ENCODE measurements at places on chromosomes 12 and 14.

DNA sequence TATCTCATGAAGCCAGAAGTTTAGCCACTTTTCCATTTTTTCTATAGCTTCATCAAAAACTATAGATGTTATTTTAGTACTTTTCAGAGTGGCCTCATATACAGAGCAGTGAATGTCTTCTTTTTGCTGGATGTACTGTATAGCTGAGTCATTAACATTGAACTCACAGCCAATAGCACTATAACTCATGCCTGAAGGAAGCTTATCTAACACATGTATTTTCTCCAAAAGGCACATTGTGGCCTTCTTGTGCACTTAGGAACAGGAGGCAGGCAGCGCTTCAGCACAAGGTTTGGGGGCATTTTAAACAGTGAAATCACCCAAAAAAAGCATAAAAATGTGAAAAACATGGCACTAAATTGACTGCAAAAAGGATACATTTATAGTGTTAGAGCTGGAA, 336.8 kb upstream of the TMTC1 start:
- no peak for DNase-seq

DNA sequence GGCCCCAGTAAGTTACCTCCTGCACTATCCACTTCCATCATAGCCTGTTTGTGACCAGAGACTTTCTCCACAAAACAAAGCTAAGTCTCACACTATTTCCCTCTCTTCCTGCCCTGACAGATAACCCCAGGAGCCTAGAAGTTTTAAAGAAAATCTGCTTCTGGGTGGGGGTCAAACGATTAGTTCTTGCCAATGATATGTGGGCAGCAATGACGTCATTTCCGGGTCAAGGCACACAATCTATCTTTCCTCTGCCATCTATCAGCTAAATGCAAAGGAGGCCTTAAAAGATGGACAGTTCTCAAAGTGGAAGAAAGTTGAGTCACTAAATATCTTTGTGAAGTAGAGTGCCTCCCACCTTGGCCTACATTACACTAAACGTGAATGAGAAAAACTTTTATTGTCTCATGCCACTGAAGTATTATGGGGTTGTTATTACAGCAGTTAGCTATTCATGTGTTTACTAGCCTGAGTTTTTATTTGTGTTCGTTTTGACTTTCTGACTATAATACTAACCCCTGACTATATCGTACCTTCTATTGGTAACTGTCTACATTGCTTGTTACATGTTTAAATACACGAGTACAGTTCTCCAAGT, 86.2 kb downstream of the DENND5B start:
- DNase-seq: no peak

DNA sequence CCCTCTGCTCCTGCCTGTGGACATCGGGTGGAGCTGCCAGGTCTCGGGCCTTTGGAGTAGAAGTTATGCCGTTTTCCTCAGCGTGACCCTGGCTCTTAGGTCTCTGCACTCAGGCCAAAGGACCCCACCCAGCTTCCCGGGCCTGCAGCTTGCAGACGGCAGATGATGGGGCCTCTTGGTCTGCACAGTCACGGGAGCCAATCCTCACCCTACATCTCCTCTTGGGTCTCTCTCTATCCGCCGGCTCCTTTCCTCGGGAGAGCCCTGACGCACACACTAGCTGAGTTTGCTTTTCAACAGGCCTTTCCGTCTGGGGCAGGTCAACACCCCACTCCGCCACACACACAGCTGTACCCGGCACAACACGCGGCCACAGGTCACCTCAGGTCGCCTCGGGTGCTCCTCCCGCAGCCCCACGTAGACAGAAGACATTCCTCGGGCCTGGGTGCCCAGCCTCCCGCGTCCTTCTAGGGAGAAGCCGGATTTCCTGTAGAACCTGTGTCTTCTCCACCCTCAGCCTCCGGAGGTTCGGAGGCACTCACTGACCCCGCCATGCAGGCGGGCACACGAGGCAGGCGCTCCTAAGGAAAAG, 9.9 kb downstream of the GALNT9 start:
- no peak for DNase-seq

DNA sequence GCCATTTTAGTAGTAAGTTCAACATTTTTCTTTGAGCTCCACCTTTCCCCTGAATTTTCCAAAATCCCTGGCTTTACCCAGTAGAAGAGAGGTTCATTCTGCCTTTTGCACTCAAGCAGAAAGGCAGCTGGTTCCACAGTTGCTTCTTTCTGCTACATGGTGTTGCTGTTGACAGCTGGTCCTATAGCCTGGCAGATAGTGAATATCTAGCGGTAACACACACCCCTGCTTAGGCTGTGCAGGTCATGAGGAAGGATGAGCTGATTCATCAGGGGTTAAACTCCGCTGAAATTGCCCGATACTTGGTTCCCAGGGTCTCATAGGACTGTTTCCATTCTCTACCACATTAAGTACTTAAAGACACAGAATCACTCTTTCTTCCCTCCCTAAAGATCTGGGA, 62.4 kb downstream of the PUS7L start:
- DNase-seq: no peak

DNA sequence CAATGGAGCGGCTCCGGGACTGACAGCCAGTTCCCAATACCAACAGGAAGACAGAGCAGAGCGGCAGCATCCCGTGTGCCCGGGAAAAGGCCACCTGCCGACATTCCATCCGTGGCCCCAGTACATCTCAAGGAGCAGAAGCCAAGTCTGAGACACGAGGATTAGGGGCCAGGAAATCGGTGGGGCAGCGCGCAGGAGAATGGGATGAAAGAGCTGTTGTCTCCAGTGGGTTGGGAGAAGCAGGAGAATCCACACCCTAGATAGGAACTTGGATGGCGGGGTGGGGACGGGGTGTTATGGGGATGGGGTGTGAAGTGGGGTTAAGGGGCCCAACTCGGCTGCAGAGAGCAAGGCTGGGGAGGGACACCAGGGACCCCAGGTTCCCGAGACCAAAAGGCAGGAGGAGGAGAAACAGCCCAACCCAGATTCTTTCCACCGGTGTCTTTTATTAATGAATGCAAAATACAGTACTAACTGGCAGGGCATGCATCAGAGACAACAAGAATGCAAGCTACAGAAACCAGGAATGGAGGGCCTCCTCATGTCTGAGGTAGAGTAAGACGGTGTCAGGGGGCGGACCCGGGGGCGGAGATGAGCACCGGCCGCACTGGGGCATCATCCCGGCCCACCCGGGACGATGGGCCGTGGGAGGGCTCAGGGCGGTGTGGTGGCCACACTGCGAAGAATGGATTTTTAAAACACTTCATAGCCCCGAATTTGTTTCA, 50.3 kb downstream of the BEGAIN start:
- no peak for DNase-seq

DNA sequence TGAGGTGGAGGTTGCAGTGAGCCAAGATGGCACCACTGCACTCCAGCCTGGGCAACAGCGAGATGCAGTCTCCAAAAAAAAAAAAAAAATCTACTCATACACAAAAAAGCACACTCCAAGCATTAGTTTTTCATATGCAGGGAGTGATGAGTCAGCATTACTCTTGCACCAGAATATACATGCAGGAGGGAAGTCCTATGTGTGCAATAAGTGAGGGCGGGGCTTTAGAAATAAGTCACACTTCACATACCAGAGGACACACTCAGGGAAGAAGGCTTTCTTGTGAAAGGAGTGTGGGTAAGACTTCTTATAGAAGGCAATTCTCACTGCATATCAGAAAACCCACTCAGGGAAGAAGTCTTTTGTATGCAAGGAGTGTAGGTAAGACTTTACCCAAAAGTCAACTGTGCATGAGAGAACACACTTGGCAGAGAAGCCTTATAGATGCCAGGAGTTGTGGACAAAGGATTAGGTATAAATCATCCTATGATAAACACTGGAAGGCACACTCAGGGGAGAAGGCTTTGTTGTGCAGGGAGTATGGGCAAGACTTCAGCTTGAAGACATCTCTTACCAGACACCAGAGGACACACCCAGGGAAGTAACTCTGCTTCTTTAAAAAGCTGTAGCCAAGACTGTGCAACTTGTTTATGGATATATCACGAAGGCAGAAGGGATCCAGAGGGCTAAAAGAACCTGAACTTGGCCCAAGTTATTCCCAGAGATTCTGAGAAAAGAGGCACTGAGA, 50.5 kb downstream of the ATF7 start:
- DNase-seq: no peak

DNA sequence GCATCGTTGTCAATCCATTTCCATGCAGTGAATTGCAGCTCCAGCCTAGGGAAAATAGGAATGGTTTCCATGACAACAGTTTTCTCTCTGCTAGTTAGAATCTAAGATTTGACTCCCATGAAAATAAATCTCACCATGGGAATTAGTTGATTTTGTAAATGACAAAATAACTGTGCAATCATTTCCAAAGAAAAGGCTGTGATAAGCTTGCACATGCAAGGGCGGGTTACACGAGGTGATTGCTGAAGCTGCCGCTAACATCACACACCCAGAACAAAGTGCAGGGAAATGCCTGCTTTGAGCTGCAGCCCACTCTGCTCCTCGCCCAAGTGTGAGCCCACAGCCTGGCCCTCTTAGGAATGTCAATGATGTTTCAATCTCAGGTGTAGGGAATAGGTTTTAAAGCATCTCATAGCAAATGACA, 53.8 kb downstream of the TRIM9 start:
- no peak for DNase-seq

- no peak for DNase-seq
Measured at GRCh38 chr12:128459067-128459466, 192.1 kb downstream of the TMEM132C start.

GRCh38 chr12:132837693-132838409, 9.2 kb upstream of the GOLGA3 start:
- DNase-seq: no peak

GRCh38 chr12:132238884-132239283, 90.5 kb downstream of the GALNT9 start:
- DNase-seq: no peak

DNA sequence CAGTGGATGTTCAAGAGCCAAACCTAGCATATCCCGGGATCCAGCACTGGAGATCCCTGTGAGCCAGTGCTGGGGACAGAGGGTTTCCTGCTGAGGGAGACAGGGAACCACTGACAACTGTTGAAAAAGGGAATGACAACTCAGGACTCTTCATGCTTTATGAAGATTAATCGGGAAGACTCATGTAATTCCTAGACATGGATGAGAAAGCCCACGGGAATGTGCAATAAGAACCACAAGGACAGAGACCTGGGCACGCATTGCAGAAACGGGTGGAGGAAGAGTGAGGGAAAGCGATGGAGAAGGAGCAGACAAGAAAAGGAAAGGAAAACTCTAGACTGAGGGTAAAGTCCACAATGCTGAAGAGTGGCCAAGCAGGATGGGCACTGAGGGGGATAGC, 296.0 kb downstream of the PCNX1 start:
- DNase-seq: no peak

GRCh38 chr14:68307790-68308168, 485.1 kb downstream of the ZFP36L1 start:
- no peak for DNase-seq

- no peak for DNase-seq
Measured at GRCh38 chr14:95518045-95518751, 1.7 kb upstream of the SYNE3 start.

DNA sequence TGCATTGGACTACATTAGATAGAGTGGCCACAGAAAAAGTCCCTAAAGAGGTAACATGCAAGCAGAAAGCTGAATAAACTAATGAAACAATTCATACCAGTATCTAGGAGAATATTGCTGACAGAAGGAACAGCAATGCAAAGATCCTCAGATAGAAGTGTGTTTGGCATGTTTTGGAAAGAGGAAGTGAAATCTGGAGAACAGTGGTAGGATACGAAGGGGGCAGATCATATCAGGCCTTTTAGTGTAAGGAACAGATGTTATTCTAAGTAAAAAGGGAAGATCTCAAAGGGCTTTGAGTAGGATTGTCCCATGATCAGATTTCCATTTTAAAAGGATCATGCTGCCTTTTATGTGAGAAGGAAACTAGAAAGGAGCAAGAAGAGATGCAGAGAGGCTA, 342.9 kb downstream of the PAWR start:
- no peak for DNase-seq

GRCh38 chr14:34692348-34692747, 22.0 kb downstream of the CFL2 start:
- no peak for DNase-seq

GRCh38 chr12:86681060-86681459, 424.9 kb upstream of the MGAT4C start:
- DNase-seq: no peak

DNA sequence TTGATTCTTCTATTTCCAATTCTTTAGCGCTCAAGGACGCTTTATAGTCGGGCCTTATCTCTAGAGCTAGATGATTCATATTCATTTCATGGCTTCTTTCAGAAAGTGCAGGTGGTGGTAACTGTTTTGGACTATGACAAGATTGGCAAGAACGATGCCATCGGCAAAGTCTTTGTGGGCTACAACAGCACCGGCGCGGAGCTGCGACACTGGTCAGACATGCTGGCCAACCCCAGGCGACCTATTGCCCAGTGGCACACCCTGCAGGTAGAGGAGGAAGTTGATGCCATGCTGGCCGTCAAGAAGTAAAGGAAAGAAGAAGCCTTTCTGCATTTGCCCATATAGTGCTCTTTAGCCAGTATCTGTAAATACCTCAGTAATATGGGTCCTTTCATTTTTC, 241.9 kb downstream of the PAWR start:
- DNase-seq: no peak

GRCh38 chr12:59314209-59314608, 281.6 kb upstream of the SLC16A7 start:
- no peak for DNase-seq

DNA sequence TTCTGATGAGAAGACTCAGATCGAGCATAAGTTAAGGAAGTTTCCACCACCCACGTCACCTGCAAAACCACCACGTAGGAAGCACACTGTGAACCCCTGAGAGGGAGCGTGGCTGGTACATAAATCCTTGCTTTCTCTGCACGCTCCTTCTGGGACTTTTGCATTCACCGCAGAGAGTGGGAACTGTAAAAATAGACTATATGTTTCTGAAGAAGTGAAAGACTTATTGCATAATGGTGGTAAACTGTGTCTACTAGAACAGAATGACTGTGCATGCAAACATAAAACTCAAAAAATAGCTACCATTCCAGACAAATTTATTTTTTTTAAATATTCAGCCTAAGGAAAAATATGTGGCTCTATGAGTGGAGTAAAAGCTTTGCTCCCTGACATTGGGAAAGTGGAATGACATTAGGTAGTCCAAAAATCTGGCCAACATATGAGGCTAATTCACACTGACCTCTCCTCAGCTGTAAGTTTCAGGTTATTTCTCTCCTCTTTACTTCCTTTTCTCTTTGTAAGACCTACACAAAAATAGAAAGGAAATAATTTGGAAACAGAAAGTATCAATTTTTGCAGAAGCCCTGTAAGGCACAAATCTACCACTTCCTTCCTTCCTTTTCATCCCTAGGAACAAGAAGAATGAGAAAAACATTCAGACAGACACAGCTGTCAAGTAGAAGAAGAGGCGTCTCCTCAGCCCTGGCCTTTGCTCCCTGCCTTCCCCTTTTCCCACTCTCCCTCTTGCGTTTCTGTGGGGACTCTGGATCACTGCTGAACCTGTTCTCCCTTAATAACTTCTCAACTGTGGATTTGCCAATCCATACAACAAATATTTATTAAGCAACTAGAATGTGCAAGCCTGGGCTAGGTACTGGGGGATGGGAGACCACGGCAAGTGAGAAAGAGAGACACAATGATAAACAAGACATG, 264.3 kb upstream of the FOXN3 start:
- DNase-seq: peak; percentile 59
